ENCODE measurements at places on chromosomes 5 and 9.

DNA sequence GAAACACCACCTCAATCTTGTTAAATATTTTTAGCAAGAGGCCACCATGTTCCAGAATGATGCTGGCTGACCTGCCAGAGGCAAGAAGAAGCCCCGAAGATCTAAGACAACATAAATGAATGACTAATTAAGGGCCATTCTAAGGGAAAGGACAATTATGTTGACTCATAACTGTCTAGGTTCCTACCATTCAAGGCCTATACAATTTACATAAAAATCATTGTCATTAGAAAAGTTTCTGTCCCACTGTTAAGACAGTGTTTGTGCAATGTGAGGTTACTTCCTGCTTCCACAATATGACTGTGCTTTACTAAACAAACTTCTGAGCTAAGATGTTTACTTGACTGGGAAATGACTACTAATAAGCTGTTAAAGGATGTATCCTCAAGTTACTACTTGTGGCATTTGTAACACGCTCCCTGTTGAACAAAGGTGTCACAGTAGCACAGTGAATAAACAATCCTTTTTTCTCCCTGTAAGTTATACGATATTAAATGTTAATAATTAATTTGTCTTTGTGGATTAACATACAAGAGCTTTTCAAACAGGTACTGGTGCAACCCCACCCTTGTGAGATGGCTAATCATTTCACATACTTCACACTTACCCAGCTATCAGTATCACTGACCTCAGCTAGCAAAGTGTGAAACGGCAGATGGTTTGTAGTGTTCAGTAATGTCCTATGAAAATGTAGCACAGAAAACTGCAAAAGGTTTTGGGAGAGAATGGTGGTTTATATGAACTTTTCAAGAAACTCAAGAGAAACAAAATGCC, 195.8 kb downstream of the EFNA5 start:
- DNase-seq = no peak

- no peak for DNase-seq
These were observed 37.0 kb upstream of the ARL15 start for GRCh38 chr5:54347221-54347865.

- no peak for DNase-seq
These were observed 6.5 kb downstream of the MCIDAS start for GRCh38 chr5:55220433-55221185.

DNA sequence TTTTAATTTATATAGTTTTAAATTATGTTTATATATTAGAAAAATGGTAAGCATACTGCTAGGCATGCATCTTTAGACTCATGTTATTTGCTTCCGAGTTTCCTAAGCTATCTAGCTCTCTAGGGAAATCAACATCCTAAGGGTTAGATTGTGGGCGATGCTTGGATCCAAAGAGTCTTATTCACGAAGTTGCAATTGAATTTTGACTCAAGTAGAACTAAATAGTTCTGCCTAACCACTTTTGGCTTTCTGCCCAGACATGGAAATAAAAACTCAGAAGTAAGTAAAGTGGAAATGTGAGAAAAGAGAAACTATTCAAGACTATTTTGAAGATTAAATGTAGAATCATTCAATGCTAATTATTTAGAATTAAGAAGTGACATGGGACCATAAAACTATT, 440.4 kb downstream of the CDH18 start:
- no peak for DNase-seq

- DNase-seq = no peak
These were observed 41.8 kb downstream of the NUP214 start for GRCh38 chr9:131167146-131167692.

DNA sequence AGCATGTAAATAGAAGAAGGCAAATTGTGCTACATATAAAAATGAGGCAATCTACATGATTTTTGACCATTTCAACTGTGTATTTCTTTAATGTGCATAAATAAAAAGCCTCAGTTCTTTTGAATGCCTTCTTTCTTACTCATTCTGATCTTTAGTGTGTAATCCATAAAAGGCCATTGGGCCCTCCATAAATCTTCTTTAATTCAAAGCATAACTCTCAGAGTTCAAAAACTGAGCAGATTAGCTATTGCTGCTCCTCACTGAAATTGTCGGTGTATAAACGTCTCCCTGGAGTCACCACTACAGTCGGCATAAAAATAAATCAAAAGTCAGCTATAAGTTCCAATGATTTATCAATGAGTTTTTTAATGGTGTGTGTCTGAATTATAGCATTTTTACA, 45.3 kb upstream of the ADAMTSL1 start:
- no peak for DNase-seq

GRCh38 chr9:137048655-137049543, 2.9 kb upstream of the NPDC1 start:
- DNase-seq = no peak

- no peak for DNase-seq
These were observed 77.4 kb downstream of the ZNF618 start for GRCh38 chr9:113953531-113953930.

All from activated CD4-positive, alpha-beta T cell treated with anti-CD3 and anti-CD28 coated beads for 24 hours (primary cell).